Endothelial cell (in vitro differentiated cells): ENCODE measurements at places on chromosomes 7 and 10.

GRCh38 chr7:77747718-77748117, 50.5 kb downstream of the TMEM60 start:
- DNase-seq, result no peak

- DNase-seq, result no peak
These were observed 91.6 kb upstream of the CCDC6 start for GRCh38 chr10:59997827-59998525.

DNA sequence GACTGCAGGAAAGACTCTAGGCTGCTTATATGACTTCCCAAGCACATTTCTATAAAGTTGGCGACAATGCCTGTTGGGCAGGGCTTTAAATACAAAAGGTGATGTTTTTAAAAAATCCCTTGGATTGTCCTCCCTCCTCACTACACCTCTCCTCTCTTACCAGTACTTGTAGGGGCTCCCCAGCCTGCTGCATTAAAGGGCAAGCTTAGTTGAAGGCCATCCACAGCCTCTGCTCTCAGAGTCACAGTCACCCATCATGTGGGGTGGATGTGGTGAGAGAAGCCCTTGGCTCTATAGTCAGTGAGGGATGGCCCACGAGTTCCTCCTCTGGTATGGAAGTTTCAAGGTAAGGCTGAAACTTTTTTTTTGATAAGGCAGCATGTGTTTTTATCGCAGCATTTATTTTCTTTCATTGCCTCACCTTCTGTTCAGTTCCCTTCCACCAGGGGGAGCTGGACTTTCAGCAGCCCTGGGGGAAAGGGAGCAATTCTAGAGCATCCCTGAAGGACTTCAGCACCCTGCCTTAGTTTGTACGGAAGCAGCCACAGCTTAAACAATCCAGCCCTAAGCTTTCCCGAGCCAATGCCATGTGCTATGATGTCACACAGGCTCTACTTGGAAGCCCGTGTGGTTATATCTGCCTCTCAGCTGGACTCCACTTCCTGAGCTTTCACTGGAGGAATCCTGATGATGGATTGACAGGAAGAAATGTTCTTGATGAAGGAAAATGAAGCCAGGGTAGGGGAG, 131.9 kb downstream of the CALCR start:
- peak; percentile 61 for DNase-seq

DNA sequence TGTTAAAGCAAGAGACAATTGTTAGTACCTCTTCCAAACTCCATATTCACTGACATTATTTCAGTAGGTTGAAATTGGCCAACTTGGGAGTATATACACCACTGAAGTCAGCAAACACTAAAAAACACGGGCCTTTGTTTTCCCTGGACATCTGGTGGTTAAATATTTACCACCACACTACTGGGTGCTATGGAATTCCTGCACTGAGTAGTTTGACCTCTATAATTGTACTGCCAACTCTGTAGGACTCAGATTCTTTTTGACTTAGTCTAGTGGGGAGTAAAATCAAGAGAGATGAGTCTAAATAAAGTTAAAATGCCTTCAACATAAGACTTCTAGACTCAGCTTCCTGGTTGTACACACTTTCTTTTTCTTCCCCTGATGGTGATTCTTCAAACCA, 41.3 kb upstream of the TES start:
- no peak for DNase-seq

DNA sequence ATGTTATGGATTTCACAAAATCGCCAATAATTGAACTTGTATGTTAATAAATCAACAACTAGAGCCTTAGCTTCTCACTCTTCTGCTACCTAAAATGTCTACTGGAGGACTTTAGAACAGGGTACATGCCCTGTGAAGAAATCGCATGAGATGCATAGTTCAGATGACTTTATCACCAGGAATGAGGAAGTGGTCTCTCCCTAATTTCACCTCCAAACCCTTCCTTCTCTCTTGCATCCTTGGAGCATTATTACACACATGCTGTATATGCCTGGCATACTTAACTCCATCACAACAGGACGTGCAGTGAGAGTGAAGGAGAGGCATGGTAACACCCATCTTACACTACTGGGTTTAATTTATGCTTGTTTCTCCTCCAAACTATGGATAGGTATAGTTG, 27.8 kb downstream of the RHEB start:
- no peak for DNase-seq

- DNase-seq, result no peak
These were observed 60.9 kb downstream of the ABCC2 start for GRCh38 chr10:99843310-99843709.

DNA sequence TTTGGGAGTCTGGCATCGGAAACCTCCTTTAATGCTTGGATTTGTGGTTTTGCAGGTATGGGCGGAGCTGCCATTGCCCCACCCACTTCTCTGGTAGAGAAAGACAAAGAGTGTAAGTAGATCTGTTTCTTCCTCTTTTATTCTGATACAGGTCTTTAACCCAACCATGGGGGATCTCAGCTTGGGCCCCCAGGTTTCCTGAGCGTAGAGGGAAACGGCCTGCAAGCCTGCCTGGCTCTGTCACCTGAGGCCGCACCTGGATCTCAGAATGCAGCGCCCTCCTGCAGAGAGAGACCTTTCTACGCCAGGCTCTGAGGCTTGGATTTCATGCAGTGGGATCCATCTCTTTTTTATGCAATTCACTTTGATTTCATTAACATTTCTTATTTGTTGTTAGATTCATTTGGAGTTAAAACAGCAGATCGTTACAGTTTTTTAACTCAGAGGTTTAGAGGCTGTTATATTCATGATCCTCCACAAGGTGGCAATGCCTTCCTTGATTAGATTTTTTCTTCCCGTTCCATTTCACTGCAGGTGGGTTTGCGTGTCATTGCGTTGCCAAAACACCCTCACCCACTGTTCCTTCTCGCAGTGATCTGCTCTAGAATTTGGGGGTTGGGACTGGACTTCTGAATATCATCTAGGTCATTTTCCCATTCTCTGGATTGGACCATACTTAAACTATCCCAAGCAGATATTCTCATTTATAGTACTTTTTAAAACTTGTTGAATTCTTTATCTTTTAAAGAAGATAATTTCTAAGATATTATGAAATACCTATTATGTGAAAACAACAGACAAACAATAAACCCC, 20.0 kb downstream of the RBM17 start:
- peak; percentile 23 for DNase-seq

GRCh38 chr10:62373995-62374861, at the start of gene ZNF365:
Gene ZNF365, plus strand, starts transcription at chr10:62374369. Its CDS starts 1,825 bp downstream, at chr10:62376194.
- DNase-seq, result peak; percentile 34

DNA sequence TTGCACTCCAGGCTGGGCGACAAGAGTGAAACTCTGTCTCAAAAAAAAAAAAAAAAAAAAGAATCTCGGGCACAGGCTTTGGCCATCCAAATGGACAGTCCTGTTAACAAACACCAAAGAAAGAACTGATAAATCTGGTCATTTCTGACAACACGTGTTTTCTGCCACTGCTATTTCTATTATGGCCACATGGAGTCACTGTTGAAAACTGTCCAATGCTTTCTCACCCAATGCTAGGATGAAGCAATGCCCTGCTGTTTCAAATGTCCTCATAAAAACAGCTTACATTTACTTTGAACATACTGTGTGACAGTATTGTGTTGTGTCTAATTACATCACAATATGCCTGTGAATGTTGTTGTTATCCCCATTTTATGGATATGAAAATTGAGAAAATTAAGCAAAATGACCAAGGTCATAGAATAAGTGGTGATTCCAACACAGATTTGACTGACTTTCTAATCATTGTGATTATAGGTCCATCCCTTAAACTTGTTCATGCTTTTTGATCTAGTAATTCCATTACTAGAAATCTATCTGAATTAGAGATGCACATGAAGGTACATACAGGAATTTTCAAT, 19.9 kb upstream of the MAP3K8 start:
- DNase-seq, result peak; percentile 36

GRCh38 chr7:147563669-147564068, 1026.9 kb upstream of the C7orf33 start:
- no peak for DNase-seq

- peak; percentile 13 for DNase-seq
These were observed 132.5 kb downstream of the LSM5 start for GRCh38 chr7:32357535-32358277.

DNA sequence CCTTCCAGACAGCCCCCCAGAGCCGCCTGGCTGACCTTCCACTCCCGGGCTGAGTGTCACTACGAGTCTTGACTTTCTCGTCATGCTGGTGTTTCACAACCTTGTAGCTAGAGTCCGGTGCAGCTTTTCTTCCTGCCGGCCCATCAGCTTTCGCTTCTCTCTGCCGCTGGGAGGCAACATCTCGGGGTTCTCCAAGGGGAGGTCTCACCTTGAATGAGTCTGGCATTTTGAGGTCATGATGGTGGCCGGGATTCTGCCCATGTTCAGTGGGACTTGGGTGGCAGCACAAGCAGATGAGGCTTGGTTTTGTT, 285.2 kb downstream of the CAMK1D start:
- no peak for DNase-seq

DNA sequence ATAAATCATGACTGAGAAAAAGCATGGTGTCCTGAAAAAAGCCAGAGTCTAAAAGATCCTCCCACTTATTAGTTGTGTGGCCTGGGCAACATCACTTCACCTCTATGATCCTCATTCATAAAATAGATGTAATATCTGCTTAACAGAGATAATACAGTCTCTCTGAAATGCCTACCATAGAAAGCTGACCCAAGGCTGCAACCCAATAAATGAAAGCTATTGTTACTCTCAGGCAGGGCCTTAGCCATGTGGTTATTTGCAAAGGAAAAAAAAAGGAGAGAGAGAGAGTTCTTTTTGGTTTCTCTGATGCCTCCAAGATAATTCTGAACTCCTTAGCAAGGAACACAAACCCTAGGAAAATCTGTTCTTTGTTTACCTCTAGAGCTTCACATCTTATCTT, 7.9 kb downstream of the FAM13C start:
- DNase-seq, result no peak

GRCh38 chr7:133977409-133978274, 149.5 kb upstream of the LRGUK start:
- DNase-seq, result no peak
